ENCODE measurements at places on chromosomes 5 and 9.

DNA sequence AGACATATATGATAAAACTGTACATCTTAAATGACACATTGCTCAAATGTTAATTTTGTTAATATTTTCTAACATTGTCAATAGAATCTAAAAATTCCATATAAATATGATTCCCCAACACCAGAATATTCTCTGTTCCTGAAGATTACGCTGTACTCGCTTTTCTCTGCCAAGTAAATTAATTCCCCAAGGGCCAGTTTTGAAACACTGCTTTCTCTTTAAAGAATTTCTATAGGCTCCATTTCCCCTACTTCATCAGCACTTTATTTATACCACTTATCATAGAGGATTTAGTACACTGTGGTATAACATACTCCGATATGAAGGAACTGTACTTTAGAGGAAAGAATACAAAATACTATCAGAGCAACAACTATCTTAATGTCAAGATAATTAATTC is 101.4 kb upstream of the ACOT12 start:
- no peak for DNase-seq

DNA sequence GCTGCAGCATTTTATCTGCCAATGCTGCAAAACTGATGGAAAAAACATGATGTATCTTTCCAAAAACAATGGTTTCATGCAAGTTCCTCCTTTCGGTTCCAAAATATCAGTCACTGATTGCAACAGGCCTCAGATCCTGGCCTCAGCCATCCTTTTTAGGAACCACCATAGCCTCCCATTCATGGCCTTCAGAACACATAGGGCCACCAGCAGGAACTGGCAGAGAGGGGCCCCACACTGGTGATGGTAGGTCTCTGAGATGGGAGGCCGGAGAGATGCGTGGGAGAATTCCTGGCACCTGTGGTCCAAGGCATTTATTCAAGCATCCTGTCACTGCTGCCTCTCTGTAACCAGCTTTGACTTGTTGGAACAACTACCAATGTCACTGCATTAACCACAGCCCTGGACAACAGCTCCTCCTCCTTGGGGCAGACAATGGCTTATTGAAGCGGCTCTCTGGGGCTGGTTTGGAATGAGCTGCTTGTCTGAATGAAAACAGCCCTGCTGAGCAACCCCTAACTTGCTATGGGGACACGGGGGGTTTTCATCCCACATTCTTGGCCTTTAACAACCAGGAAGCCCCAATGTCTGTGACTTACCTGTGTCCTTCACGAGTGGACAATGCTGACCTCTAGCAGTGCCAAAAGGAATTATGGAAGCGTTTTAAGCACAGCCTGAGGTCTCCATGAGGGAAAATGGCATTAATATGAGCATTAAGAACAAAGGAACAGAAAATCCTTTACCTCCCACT is 108.1 kb downstream of the LHFPL2 start:
- DNase-seq, result peak; percentile 89

- no peak for DNase-seq
These were observed 58.5 kb upstream of the SUB1 start for GRCh38 chr5:32526810-32527209.

DNA sequence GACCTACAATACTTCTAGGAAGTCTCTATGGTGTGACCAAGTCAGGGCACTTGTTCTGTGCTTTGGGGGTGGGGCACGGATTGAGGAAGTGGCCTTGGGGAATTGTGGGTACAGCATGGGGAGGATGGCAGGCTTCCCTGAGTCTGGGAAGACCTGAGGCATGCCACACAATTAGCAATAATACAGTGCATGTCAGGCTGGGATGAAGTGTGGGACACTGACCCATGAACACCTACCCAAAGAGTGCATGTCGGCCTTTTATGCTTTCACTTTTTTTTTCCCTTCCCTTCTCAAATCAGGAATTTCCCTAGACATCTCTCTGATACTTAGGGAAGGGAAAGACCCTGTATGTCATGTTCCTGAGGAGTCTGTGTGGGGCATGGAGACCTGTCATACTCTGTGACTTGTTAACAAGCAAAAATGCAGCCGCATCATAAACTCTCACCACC is 146.4 kb downstream of the PALM2AKAP2 start:
- peak; percentile 38 for DNase-seq

DNA sequence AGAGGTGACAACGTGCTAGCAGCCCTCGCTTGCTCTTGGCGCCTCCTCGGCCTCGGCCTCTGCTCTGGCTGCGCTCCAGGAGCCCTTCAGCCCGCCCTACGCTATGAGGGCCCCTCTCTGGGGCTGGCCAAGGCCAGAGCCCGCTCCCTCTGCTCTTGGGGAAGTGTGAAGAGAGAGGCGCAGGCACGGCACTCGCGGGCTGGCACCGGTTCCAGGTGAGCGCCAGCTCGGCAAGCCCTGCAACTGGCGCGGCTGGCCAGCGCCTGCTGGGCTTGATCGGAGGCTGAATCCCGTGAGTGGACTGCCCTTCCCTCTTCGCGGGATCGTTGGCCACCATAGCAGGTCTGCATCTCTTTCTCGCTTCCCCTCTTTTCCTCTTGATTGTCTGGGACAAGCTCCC is 298.0 kb upstream of the PTPRD start:
- DNase-seq, result no peak

DNA sequence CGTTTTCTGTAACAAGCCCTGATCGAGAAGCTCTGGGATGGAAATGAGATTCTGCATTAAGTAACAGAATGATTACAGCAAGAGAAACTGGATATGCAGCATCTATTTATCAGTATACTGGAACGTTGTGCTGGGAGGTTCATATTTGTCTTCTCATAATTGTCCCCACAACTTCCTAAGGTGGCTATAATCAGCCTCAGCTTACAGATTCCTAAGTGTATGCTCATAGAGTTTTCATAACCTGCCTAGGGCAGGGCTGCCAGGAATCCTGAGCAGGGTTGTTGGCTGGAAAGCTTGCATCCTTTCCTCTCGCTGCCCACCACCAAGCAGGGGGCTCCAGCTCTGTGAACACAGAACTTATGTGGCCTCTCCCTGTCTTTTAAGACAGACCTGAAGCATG is 70.2 kb downstream of the FNBP1 start:
- DNase-seq, result no peak

- DNase-seq, result no peak
These were observed 115.4 kb downstream of the EPB41L4A start for GRCh38 chr5:112303685-112304084.

DNA sequence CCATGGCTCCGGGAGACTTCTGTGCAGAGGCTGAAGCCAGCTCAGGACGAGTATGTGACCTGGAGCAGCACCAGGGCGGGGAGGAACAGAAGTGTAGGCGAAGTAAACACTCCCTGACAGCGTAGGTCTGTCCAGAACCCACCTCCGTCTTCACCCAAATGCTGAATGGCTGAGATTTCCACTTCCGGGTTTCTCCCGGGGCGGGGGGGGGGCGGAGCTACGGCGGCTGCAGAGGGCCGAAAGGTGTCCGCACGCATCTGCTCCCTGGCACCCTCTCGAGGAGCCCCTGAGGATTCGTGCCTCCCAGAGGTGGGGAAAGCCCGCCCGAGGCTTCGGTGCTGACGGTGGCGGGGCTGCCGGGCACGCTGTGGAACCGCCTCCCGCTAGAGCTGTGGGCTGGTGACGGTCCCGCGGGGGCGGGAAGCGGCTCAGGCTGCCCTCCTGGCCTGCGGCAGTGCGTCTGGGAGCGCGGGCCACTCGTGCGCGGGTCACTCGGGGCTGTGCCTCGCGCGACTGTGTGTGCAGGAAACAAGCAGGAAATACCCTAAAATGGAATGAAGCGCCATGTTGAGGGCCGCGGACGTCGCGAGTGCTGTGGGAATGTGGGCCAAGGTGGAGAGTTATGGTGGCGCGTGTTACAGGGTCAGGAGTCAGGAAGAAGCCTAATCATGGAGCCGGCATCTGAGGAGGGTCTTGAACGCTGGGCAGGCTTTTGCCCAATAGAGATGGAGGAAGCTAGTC is 1425.4 kb downstream of the FOXD4L5 start:
- no peak for DNase-seq

GRCh38 chr5:133376986-133377385 is 235.4 kb downstream of the FSTL4 start:
- DNase-seq, result no peak

GRCh38 chr9:4138781-4139180 is 161.1 kb downstream of the GLIS3 start:
- no peak for DNase-seq

DNA sequence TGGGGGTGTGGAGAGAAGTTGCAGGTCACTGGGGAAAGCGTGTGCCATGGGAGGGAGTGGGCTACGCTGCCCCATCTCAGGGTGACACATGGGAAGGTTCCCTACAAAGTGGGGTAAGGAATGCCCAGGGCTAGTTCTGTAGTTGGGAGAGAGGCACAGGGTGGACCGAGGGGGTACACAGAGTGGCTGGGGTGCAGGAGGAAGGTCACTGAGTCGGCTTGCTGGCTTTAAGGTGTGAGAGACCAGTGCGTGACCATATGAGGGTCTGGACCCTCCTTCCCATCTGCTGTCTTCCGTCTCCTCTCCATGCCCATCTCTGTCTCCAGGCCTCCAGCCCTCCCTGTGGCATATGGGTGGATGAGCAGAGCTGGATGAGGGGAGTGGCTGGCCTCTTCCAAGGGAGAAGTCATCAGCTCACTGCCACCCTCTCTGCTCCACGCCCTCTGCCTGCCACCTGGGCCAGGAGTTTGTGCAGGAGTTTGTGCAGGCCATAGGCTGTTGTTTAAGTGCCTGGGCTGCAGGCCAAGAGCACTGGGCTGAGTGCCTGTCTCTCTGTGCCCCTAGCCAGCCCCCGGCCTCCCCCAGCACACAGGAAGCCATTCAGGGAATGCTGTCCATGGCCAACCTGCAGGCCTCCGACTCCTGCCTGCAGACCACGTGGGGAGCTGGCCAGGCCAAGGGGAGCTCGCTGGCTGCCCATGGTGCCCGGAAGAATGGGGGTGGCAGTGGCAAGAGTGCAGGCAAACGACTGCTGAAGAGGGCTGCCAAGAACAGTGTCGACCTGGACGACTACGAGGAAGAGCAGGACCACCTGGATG is 96.8 kb downstream of the PHF2 start:
- no peak for DNase-seq

- DNase-seq, result no peak
These were observed 96.5 kb upstream of the SMARCA2 start for GRCh38 chr9:1918622-1919021.

DNA sequence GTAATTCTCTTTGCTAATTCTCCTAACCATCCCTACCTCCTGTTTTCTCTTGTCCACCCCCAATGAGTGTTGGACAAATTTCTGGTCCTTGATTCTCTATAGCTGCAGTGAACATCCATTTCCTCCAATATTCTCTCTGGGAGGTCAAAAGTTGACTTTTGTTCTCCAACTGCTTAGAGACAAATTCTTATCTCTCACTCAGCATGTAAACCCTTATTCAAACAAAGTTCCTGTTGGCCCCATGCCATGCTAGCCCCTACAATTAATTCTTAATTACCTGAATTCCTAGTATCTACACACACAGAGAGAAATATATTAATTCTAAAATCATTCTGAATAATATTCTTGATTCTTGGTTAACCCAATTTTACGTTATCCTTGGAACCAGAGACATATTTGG is 472.9 kb upstream of the ACTBL2 start:
- DNase-seq, result no peak

DNA sequence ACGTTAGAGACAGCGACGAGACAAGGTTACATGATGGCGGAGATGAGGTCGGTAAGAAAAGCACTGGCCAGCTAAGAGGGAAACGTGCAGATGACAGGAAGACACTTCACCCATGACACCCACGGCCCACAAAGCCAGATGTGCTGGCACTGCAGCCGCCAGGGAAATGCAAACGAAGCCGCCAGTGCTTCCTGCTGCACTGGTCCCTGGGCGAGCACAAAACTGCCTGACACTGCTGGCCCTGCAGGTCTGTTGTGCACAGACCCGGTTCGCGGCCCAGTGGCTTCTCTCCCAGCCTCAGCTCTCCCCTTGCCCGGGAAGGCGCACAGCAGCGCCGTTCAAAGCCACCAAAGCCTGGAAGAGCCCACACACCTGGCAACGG is 20.3 kb downstream of the QSOX2 start:
- DNase-seq, result no peak

GRCh38 chr5:44401611-44402010 is 12.4 kb upstream of the FGF10 start:
- no peak for DNase-seq

- DNase-seq, result peak; percentile 26
These were observed 135.8 kb downstream of the PCSK1 start for GRCh38 chr5:96297290-96297689.

- DNase-seq, result no peak
These were observed 20.1 kb downstream of the LHFPL2 start for GRCh38 chr5:78628270-78628992.

DNA sequence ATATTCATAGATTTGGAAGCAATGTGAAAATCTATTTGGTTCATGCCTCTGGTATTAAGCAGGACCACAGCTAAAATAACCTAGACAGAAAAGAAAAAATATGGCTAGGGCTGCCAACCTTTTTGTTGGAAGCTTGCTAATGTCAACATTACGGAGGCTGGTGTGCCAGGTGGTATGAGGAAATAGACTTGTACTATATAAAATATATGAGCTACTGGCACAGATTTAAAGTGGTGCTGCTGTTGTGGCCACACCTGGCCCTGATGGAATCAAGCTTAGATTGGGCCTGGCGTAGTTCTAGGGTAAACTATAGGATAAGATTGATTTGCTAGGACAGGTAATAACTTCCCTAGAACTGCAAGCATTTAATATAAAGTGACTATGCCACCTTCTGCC is 10.6 kb upstream of the PARP8 start:
- DNase-seq, result no peak

- peak; percentile 16 for DNase-seq
These were observed 46.4 kb upstream of the ZNF462 start for GRCh38 chr9:106816524-106816923.

- no peak for DNase-seq
These were observed 747.3 kb downstream of the EFNA5 start for GRCh38 chr5:106923409-106923808.

GRCh38 chr5:177113566-177114424 is 19.8 kb upstream of the NSD1 start:
- peak; percentile 77 for DNase-seq

GRCh38 chr5:72468606-72469005 is 38.6 kb downstream of the ZNF366 start:
- no peak for DNase-seq

DNA sequence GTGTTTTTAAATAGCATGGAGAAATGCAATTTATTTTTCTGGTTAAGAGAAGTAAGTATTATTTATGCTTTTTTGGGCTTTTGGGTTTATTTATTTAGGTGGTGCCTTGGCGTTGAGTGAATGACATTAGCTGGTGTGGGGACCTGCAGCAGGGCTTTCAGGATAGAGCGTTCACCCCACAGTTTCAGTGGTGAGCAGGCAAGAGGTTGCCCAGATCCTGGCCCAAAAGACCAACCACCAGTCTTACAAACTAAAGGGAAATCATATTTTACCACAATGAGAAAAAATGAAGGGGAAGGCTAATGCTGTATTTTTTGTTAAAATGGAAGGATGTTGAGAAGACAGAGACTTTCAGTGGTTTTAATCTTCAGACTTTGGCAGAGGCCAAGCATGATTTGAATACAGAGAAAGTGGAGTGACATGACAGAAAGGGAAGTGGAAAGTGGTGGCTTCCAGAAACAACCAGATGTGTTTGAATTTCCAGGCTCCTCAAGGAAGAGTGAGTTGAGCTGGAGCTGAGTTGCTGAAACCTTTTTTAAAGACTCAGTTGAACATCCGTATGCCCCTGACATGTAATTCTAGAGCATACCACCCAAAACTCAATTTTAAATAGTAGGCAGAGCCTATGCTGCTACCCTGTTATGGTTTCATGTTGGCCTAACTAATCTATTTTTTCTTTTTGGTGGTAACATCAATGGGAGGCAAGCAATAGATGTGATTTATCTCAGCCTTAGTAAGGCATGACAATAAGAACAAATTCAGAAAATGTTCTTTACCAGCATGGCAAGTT is 94.8 kb downstream of the AOPEP start:
- DNase-seq, result no peak

GRCh38 chr5:61915646-61916045 is 390.4 kb upstream of the KIF2A start:
- no peak for DNase-seq
